ENCODE measurements at places on chromosomes 6 and 20.

- DNase-seq, result no peak
Measured at GRCh38 chr20:33124261-33124660, 43.7 kb upstream of the BPIFA2 start.

- no peak for DNase-seq
Measured at GRCh38 chr20:44993343-44993742, 27.0 kb downstream of the STK4 start.

- peak; percentile 0 for DNase-seq
Measured at GRCh38 chr20:61934716-61935530, 130.8 kb downstream of the TAF4 start.

DNA sequence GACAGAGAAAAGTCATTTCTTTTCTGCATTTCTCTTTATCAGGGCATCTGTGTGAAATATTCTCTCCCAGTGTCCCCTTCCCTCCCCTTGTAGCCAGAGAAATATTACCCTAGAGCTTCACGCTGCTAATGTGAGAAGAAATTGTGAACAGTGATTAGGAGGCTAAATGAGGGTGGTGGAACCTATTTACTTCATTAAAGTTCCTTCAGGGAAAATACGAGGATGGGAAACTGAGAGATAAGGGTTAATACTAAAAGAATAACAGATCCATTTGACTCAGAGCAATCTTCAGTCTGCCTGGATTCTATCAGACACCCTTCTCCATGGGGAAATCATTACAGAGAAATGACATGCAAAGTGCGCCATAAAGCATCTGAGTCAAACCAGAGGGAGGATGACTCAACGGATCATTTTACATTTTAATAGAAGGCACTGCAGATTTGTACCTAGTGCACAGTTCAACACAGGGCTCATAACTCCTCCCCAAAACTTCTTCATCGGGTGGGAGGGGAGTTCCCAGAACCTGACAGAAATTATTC lies 131.3 kb downstream of the GJA10 start:
- DNase-seq, result no peak

- DNase-seq, result no peak
Measured at GRCh38 chr20:8007490-8007889, 12.1 kb downstream of the TMX4 start.

- DNase-seq, result no peak
Measured at GRCh38 chr6:149129371-149130077, 188.0 kb upstream of the TAB2 start.

GRCh38 chr6:2950713-2951112 lies 20.7 kb downstream of the SERPINB6 start:
- DNase-seq, result no peak

GRCh38 chr20:49685161-49685601 lies 28.5 kb downstream of the B4GALT5 start:
- DNase-seq, result no peak

- DNase-seq, result no peak
Measured at GRCh38 chr6:157396026-157396425, 15.0 kb downstream of the ZDHHC14 start.

Measured in activated gamma-delta T cell treated with Interleukin-2 at 50 U/mL for 16 hours (primary cell).